ENCODE measurements at places on chromosomes 11 and 22. TPM values are rescaled to one million over a fixed set of nuclear protein-coding genes. Genes with fewer than 3 reads are reported as not detected.

ELMOD1 gene
- not detected for total RNA-seq

OVCH2 gene
- not detected for total RNA-seq

DNA sequence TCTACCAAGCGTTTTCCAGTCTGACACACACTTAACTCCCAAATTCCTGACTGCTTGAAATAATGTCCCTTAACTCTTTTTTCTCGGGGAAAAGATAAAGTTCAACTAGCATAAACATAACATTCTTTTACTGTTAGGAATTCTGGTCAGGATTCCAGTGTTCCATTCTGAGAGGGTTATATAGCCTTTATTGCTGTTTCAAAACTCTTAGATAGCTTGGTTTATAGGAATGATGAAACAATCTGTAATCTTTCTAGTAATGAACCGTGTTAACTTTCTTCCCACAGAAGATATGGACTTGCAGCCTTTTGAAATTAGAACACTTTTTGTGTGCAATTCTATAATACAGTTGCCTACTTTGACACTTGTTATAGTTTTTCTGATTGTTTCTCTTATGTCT is 8.6 kb downstream of the REXO2 start:
- no peak for DNase-seq

- peak; percentile 92 for DNase-seq
These were observed 9.9 kb downstream of the PCSK7 start for GRCh38 chr11:117221775-117222517.
